ENCODE measurements at places on chromosomes 4 and X.

- DNase-seq, result no peak
Observed at GRCh38 chr4:101035487-101035886, 311.8 kb downstream of the PPP3CA start.

GRCh38 chr4:181770971-181771370 lies 472.2 kb upstream of the TENM3 start:
- no peak for DNase-seq

- DNase-seq, result no peak
Observed at GRCh38 chrX:21606002-21606401, 52.1 kb downstream of the KLHL34 start.

- DNase-seq, result no peak
Observed at GRCh38 chrX:42106556-42106955, 183.2 kb upstream of the CASK start.

GRCh38 chrX:78886550-78886949 lies 58.6 kb upstream of the P2RY10 start:
- no peak for DNase-seq

DNA sequence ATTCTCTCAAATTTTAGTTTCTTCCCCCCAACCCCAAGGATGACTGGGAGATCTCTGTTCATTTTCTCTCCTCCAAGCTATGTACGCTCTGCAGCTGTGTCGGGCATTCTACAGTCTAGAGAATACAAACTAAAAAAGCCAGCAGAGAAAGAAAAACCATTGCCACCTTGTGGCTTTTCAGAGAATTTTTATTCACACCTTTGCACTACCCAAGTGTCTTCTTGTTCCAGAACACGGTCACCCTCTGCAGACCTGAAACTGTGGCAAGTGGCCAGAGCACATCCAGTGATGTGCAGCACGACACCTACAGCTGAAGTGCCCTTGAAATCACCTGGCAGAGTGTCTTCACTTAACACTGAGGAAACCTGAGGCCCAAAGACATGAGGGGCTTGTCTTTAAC lies 68.6 kb downstream of the CHST7 start:
- no peak for DNase-seq

Data from fibroblast of skin of left biceps (primary cell).